Stimulated activated CD4-positive, alpha-beta T cell treated with anti-CD3 and anti-CD28 coated beads, Interleukin-12 subunit alpha, Interleukin-12 subunit beta, amount 100 ng/mL, for 4 hours (primary cell): ENCODE measurements at places on chromosomes 13 and 19.

- no peak for DNase-seq
These were observed 573.2 kb upstream of the PCDH20 start for GRCh38 chr13:61988810-61989209.

GRCh38 chr13:97136418-97136817 lies 85.7 kb upstream of the MBNL2 start:
- no peak for DNase-seq

DNA sequence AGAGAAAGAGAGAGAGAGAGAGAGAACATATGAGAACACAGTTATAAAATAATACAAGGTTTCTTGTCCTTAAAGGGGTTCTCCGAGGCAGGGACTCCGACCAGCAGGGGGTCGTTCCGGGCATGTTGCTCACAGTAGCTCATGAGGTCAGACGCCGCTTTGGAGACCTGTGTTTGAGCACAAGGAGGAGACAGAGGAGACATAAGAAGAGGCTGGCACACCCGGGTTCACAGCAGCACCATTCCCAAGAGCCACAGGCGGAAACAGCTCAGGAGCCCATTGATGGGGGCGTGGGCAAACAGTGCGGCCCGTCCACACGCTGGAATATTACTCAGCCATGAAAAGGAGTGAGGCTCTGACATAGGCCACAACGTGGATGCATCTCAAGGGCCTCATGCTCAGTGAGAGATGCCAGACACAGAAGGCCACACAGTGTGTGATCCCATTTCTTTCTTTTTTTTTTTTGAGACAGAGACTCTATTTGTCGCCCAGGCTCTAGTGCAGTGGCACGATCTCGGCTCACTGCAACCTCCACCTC lies 39.1 kb downstream of the GADD45B start:
- DNase-seq, result no peak

DNA sequence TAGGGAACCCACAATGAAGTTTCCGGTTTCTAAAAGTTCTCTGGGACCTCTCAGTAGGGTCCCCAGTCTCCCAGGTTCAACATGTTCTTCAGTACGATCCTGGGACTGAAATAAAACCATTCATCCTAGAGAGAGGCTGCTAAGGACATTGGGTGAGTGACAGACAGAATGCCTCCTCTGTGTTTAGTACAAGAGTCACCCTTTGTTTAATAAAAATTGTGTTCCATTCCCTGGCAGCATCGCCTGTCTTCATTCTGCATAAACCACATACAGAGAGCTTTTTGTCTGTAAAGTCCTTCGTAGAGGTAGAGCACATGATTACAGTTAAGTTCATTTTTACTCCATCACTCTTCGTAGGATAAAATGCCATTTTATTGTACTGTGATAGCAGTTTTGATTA lies 95.3 kb upstream of the GPR12 start:
- no peak for DNase-seq

- DNase-seq, result peak; percentile 63
These were observed at the start of gene ICAM3 for GRCh38 chr19:10339380-10339960. TSS of gene ICAM3 (minus strand) at chr19:10339624. CDS start at chr19:10339614, 10 bp downstream.

DNA sequence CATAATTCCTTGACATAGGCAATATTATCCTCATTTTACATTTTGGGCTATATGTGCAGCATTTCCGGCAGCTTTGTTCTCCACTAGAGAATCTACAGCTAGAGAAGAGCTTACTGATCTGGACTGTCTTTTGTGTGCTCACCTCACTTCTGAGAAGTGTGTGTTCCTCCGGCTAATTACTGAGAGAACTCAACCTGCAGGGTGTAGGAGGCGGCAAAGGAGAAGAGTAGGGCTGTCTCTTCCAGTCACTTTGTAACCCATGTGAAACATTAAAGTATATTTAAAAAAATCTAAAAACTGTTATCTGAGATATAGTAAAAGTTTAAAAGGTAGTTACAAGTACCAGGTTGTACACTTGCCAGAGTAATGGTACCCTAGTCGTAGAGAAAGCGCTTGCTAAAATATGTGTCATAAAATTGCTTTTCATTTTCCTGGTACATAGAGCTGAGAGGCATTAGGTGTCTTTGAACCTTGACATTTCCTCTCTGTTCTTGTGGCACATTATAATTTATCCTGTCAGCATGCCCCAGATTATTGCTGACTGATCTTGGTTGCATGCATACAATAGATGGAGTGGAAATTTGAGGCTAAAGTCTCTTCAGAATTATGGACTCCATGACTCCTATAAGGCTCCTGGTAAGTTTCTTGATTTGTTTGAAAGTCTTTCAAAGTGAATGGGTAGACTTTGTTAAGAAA lies 381.9 kb downstream of the LMO7 start:
- no peak for DNase-seq

GRCh38 chr13:42946927-42947326 lies 45.1 kb downstream of the EPSTI1 start:
- DNase-seq, result no peak

GRCh38 chr19:49895566-49896297 lies 955 bp downstream of the IL4I1 start:
- no peak for DNase-seq

- no peak for DNase-seq
These were observed 16.7 kb upstream of the FCGBP start for GRCh38 chr19:39951065-39951650.

DNA sequence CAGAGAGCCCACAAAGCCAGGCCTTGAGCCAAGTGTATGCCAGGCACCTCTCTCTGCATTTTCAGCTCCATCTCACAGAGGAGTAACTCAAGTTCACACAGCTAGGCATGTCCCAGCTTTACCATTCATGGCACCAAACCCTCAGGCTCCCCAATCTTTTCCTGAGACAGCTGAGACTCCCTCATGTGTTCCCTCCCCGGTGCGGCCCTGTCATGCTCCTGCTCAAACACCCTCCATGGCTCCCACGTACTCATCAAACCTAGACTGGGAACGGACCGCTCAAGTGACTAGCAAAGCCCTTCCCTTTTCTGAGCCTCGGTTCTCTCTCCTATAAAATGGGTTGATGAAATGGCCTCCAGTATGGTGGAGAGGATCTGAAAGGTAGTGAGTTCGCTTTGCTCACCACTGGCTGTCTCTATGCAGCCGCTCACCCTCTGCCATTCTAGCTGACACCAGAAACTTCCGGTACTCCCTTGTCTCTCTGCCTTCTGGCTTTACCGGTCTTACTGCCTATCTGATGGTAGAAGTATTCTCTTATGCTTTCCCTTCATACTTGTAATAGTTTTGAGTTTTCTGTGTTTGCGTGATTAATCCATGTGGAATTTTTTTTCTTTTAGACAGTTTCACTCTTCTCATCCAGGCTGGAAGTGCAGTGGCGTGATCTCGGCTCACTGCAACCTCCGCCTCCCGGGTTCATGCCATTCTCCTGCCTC lies 7.8 kb upstream of the SLC44A2 start:
- DNase-seq, result no peak

- DNase-seq, result no peak
These were observed 214.0 kb upstream of the SOX1 start for GRCh38 chr13:111852725-111853518.

- DNase-seq, result no peak
These were observed 42.6 kb upstream of the GRTP1 start for GRCh38 chr13:113406321-113407102.

DNA sequence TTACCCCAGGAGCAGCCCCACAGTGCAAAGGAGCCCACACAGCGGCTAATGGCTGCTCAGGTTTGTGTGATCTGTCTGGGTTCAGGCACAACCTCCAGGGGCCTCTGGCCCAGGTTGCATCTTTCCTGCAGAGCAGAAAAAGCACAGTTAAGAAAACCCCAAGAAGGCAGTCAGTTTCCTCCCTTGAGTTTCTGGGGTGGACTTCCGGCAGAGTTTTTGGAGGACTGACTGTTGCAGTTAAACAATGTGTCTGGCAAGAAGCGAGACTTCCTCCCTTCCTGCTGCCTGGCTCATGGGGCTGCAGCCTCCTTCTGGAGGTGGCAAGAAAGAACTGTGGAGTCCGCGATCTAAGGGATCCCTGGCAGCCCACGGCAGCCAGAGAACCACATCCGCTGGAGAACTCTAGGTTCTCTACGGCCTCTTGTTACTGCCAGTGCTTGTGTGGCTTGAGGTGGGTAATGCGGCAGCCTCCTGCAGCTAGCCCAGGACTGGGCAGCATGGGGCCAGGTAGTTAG lies 114.4 kb downstream of the ZDHHC20 start:
- no peak for DNase-seq
